Stimulated activated memory B cell treated with anti-CD40 and anti-IgM and Interleukin-4, amounts not matched to agents 10 μg/mL and 1 μg/mL and 100 μg/mL, for 72 hours (primary cell): ENCODE measurements at places on chromosomes 2 and 18.

DNA sequence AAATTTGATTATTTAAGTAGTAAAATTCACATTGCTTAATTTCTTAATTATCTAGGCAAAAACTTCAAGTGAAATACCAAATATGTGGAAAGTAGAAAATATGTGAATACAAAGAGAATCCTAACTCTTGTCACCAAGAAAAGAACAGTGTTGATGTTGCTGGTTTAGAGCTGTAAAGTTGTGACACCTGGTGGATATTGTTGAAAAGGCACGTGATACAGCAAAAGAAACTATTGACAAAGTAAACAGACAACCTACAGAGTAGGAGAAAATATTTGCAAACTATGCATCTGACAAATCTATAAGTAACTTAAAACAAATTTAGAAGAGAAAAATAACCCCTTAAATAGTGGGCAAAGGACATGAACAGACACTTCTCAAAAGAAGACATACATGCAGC, 25.6 kb upstream of the ZC3H15 start:
- ATAC-seq = no peak

DNA sequence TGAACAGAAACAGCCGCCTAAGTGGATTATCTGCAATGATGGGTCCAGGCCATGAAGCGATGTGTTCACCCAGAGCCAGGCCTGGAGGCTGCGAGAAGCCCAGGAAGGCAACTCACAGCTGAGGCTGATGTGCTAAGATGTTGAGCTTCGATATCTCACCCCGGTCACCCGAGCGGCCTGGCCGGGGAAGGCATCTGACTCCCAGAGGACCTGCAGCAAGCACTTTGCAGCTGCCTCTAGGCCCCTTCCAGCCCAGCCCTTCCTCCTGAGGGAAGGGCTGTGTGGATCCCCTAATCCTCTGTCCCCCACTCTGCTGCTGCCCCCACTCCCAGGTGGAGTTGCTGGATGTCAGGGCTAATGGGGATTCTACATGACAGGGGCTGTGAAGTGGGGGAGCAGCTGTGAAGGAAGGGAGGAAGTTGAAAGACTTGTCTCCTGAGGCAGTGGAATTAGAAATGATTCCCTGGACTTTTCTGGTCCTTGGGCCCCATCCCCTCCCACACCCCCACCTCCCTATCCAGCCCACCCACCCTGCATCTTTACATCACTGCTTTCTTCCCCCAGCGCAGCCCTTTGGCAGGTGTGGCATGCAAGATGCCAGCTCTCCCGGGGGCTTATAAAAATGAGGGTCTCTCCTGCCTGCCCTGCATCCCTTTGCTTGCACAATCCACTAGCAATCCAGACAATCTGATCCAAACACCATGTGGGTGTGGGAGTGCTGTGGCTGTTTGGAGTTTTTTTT, 4.3 kb downstream of the ATP6V1B1 start:
- ATAC-seq = no peak

DNA sequence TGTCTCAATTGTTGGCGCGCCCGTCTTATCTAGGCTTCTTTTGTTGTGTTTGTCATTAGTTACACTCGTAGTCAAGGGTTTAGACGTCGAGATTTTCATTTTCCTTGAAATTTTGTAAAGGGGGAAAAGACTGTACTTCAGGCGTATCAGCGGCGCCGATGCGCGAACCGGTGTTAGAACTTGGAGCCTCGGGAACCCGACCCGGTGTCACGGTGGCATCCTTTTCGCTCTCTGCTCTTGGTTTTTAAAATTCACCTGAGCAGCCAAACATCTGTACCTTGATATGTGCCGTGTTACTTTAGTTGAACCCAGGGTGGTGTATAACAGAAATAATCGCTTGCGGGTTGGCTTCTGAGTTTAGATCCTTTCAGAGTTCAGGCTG, 643 bp downstream of the RMC1 start:
- ATAC-seq = no peak

DNA sequence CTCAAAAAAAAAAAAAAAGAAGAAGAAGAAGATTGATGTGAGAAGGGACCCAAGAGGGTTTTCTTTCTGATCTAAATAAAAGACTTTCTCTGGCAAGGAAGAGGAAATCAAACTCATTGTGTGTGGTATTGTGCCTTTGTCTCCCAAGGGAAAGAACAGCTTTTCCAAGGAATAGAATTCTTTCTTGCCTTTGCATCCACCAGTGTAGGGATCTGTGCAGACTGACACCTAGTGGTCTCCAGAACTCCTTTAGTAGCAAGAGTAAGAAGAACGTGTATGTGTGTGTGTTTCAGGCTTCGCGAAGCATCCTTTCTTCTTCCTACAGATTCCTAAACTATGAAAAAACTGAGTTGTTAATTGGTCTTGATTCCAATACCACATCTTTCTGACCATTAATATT, 33.5 kb upstream of the CRIM1 start:
- ATAC-seq = no peak

GRCh38 chr18:2969695-2970094, 43.2 kb downstream of the LPIN2 start:
- ATAC-seq = no peak

DNA sequence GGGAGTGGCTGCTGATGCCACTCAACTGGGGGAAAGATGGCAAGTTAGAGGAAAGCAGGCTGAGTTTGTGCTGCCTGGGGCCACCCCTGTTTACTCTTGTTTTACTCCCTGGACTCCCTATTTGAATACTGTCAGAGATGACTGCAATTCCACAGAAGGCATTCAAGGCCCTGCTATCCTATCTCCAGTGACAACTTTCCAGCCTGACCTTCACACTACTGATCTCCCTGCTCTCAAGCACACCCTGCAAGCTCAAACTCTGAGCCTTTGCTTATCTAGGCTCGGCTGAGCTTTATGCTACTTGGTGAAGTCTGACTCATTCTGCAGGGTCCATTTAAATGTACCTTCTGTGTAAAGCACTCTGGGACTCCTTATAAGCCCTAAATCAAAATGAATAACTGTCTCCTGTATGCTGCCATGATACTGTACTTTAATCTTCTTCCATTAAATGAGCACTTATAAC, 39.3 kb upstream of the DSG1 start:
- peak; percentile 27 for ATAC-seq

GRCh38 chr2:114089636-114090319, 199.9 kb downstream of the ACTR3 start:
- ATAC-seq = no peak

DNA sequence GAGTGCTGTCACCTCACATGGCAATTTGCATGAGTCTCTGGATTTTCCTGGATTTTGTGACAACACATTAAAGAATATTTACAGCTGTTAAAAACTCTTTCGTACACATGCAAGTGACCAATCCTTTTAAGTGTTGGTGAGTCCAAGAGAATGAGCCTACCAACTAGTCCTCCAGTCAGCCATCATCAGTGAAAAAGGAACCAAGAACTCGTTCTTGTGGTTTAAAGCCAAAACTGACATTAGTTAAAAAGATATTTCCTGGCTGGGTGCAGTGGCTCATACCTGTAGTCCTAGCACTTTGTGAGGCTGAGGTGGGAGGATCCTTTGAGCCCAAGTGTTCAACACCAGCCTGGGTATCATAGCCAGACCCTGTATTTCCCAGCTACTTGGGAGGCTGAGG, 215.4 kb upstream of the ITGA4 start:
- peak; percentile 58 for ATAC-seq

DNA sequence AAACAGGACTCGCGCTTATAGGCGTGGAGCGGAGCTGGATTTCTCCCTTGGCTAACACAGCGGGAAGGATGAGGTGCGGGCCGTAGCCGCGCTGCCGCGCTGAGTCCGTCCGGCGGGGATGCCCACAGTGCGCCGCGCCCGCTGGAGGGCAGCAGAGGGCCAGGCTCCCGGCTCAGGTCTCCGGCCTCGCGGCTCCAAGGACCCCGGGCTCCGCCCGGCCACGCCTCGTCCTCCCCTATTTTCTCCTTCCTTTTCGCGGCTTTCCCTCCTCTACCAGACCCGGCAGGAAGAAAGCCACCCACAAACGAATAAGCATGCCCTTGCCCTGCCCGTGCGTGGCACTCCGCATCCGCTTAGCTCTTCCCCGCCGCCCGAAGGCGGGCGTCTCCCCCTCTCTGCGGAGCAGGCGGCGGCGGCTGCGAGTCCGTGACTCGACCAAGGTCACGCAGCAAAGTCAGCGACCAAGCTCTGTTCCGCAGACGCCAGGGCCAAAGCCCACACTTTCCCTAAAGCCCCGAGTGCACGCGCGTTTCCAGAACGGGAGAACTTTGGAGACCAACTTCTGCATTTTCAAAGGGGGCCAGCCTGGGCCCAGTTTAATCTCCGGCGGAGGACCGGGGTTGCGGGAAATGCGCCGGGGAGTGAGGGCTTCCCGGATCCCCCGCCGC, 48.5 kb downstream of the KCNIP3 start:
- peak; percentile 79 for ATAC-seq

GRCh38 chr2:160388464-160389263, 104.9 kb downstream of the RBMS1 start:
- peak; percentile 70 for ATAC-seq

DNA sequence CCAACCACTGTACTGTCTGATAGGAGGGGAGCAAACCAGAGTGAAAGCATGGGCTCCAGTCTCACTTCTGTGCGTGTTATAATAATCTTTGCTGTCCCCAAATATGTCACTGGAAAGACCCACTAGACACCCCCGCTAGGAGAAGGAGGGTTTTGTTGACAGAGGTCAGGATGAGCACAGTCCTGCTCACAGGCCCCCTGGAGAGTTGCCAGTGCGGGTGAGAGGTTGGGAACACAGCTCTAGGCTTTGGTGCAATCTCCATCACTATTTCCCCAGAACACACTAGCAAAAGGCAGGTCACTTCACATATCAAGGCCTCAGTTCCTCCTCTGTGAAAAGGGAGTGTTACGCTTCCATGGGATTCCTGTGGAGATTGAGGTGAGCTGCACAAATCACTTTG, 9.7 kb downstream of the XDH start:
- ATAC-seq = no peak

DNA sequence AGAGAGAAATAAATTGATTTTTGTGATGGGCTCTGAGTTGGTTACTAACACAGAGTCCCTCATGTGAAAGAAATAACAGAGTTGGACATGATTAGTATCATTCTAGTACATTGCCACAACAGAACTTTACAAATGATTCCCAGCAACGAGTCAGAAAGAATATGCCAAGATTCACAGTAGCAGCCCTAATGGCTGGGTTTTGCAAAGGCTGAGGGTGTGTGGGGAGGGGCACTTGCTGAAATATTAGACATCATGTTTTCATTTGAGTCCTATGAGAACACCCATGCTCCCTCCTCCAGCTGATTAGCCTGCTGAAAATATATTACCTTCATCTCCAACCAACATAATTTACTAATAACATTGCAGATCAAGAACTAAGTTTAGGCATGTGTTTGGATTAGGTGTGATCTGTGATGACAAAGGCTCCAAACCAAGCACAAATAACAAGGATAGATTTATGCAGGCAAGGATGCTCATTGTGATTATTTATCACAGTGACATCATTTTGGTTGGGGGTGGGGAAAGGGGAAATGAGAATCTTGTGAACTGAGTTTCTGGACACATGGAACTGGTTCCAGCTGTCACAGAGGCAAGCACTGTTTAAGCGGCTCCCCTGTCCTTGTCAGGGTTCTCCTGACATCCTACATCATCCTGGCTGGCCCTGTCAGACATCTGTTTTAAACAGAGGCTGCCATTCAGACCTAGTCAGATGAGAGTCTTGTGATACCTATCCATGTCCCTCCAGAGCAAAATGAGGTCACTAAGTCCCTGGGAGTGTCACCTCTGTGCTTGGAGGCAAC, 205.8 kb upstream of the NCKAP5 start:
- no peak for ATAC-seq

- ATAC-seq = no peak
These were observed 323.2 kb upstream of the TFPI start for GRCh38 chr2:187877391-187877790.

- ATAC-seq = no peak
These were observed 565.5 kb upstream of the CHAC2 start for GRCh38 chr2:53202063-53202462.

- ATAC-seq = no peak
These were observed 93.0 kb upstream of the CTDP1 start for GRCh38 chr18:79586436-79587225.

DNA sequence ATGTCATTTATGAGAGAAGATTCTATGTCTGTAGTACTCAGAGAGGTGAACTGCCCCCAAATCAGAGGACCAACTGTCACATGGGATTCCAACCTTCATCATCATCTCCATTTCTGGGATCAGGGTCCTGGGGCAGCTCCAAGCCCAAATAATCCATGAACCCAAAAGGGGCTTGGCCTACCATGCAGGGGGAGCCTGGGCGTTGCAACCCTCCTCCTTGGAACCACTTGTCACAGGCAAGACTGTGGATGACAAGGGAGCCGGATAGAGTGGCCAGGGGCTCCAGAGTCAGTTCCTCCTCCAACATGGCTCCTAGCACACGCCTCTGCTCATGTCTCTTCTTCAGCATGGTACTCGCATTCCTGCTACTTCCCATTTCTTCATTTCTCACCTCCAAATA, 7.9 kb downstream of the CTLA4 start:
- no peak for ATAC-seq

DNA sequence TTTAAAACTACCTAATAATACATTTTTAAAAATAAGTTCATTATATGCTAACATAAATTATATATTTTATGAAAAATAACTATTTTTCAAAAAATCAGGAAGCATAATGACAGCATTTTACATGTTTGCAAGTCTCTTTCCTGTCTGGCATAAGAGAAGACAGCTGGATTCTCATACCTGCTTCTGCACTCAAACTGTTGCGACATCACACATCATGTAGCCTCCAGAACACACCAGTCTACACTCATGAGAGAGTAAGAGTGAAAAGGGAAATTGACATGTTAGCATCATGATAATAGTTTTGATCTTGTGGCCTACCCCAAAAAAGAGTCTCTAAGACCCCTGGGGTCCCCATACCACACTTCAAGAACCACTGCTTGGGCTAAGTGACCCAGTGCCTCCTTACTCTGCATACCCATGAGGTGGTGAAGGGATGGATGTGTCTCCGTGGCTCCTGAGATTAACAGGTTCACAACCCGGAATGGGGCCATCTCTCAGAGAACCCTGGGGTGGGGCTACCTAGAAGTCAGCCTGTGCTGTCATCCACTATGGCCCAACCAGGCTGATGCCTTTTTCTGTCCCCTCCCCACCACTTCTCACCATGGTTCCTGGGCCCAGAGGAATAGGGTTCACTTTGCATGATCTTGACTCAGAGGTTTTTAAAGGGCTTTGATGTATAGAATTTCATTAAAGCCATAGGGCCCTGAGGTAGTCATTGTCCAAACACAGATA, 102.6 kb upstream of the DAPL1 start:
- ATAC-seq = no peak

GRCh38 chr18:68172842-68173549, 541.9 kb downstream of the TMX3 start:
- no peak for ATAC-seq
